Activated gamma-delta T cell (primary cell): ENCODE measurements at places on chromosomes 13 and 19.

GRCh38 chr19:11196406-11197287, 698 bp downstream of the KANK2 start:
- DNase-seq: no peak

- DNase-seq: peak; percentile 60
These were observed at the start of gene ZNF426 for GRCh38 chr19:9538183-9539058. TSS of gene ZNF426 (minus strand) at chr19:9538645. CDS start at chr19:9536232, 2,413 bp downstream.

DNA sequence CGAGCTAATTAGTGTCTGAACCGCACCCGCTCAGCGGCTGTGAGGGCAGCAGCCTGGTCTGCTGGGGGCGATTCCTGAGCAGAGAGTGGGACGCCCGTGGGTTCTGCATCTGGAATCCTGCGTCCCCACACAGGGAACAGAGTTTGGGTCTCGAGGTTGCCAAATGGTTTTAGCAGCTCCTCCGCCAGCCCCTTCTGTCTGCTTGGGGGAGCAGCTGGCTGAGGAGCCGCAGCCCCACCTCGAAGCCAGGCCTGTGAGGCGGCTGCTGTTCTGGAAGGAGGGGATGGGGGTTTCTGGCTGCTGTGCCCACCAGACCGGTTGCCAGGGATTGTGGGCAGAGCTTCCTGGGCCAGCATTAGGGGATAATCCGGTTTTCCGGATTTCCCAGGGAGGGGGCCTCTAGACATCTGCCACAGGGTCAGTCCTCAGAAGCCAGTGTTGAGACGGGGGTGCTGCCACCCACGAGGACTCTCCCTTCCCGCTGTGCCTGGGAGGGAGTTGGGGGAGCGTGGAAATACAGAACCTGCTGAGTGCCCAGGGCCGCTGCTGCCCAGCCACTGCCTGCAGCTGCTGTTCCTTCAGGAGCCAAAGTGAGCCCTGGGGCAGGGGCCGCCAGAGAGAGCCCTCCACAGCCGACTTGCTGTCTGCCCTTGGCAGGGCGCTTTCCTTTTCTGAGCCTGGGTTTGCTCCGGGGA, 2.0 kb downstream of the CDC34 start:
- no peak for DNase-seq

DNA sequence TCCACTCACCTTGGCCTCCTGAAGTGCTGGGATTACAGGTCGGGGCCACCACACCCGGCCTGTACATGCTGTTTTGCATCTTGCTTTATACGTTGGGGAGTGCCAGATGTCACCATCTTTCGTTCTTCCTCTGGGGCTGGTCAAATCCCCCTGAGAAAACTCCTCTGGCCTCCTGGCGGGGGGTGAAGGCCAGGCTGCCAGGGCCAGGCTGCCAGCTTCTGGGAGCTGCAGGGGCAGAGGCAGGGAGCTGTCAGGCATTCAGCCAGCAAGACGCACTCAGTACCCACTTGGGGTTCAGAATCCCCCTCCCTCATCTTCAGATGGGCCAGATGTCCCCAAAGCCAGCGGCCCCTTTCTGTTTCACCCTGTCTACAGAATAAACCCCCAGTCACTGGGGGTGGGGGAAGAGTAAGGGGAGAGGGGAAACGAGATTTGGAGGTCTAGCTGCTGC, 16.1 kb downstream of the ZSWIM9 start:
- no peak for DNase-seq

DNA sequence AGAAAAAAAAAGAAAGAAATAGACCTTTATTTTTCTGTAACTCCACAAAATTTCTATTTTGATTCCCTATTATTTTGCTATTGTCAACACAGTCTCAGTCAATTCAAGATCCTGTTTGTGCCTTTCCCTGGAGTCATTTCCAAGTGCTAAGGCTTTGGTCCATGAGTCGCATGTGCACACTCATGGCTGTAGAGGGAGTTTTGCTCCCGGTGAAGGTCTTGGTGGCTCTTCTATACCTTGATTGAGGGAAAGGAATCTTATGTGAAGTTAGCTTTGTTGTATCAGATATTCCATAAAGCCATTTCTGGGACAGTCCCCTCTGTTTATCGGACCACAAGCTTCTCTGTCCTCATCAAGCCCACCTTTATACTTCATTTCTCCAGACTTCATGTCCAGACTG, 58.7 kb upstream of the ALOX5AP start:
- no peak for DNase-seq

DNA sequence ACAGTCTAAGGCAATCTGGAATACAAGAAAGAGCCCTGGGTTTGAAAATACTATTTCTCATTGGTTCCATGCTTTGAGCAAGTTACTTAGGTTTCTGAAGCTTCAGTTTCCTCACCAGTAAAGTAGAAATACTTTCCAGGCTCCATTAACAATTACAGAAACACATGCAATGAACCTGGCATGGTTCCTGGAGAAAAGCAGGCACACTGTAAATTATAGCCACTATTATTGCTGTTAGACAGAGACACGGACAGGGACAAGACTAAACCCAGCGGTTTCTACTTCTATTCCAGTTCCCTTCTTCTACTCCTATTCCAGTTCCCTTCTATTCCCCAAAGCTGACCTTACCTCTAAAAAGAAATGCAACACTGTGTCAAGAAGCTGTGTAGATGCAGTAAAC, 41.2 kb downstream of the MIPEP start:
- no peak for DNase-seq

GRCh38 chr13:52815330-52815729, 33.1 kb downstream of the PCDH8 start:
- no peak for DNase-seq

DNA sequence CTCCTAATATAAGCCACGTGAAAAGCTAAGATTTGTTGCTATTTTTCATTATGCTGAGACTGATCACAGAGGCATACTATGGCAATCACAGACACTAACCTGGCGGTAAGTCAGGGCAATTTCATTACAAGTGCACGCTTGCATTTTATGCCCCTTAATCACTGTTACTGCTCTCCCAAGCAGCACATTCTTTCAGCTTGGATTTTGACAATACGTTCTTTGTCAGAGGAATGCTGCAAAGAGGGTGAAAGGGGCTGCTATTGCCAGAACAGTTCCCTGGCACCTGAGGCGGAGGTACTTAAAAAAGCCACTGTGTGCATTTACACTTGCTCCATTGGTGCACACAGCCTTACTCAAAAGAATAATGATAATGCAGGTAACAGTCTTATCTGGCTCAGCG, 346.6 kb downstream of the RFC3 start:
- DNase-seq: no peak

- DNase-seq: no peak
These were observed 19.8 kb downstream of the TMEM272 start for GRCh38 chr13:51825165-51825592.

GRCh38 chr13:39189778-39190177, 151.5 kb downstream of the NHLRC3 start:
- DNase-seq: no peak

- DNase-seq: no peak
These were observed 90.9 kb downstream of the TEX29 start for GRCh38 chr13:111411151-111411858.

DNA sequence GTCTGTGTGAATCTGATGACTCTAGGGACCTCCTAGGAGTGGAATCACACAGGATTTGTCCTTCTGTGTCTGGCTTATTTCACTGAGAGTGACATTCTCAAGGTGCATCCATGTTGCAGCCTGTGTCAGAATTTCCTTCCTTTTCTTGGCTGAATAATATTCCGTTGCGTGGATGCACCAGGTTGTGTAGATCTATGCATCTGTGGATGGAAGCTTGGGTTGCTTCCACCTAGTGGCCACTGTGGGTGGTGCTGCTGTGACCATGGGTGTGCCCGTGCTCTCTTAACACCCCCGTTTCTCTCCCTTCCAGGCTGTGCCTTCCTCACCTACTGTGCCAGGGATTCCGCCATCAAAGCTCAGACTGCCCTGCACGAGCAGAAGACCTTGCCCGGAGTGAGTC, 26.2 kb downstream of the CELF5 start:
- DNase-seq: no peak

DNA sequence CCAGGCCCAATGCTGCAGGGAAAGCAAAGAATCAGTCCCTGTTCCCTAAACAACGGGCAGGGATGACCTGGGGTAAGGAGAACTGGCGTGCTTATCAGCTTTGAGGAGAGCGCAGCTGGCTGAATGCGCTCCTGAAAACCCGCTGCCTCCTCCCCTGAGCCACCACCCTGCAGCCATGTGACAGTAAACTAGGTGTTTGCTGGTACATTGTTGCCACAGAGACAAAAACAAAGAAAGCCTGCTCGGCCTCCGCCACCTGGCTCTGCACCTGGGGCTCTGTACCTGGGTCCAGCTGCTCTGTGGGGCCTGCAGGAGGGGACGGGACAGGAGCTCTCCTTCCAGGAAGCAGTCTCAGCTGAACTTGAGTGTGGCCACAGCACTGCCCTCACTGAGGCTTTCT, 21.8 kb downstream of the MCF2L start:
- no peak for DNase-seq

DNA sequence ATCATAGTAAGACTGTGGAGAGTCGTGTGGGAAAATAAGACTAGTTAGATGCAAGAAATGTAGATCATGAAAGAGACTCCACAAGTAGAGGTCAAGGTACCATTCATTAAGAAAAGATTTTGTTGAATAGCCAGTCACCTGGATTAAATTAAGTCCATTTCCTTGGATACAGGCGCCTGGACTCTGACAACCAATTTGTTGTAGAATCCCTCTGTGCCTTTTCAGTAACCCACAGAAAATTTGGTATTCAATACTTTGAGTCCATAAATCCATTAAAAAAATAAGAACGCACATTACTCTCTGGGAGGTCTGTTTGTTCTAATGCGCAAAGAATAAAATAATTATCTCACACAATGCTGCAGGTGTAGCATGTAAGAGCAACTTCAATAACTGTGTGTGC, 469.4 kb downstream of the KLF12 start:
- DNase-seq: no peak

DNA sequence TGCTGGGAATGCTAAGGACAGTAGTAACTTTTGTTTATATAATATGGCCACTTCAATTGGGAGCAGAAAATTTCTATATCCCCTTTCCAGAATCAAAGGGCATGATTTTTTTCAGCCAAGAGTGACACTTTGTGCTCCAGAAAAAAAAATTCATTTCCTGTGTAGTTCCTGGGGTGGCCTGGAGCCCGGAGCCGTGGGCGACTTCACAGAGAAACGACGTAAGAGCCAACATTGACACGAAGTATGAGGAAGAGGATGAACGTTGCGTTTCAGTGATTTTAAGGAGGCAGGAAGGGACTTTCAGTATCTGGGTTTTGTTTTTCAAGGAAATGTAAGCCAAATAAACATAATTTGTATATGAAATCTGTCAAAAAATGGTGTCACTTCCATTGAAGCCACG, 187.6 kb downstream of the STK24 start:
- no peak for DNase-seq

DNA sequence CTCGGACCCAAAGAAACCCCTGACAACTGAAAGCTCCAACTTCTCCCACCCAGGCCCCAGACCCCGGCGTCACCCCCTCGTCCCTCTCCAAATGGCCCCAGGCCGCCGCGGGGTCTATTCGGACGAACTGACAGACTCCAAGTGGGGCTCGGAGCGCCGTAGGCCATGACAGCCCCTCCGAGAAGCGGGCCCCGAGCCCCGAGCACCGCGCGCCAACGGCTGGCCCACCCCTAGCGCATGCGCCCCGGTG, 360 bp downstream of the DDX39A start:
- DNase-seq: no peak

DNA sequence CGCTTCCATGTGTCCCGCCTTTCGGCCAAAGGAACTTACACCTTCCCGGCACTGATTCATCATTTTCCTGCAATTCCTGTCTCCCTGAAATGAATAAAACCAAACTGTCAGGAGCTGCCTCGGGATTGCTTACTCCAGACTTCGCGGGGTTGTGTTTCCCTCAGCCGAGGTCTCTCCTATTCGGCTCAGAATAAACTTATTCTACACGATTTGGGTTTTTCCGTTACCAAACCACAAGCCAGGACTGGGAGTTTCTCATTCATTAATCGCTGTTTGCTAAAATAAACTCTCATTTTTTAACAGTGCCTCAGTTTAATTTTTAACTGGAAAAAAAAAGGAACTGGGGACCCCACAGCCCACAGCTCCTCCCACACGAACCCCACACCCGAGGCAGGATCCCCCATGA, 667 bp downstream of the ZNF878 start:
- no peak for DNase-seq

DNA sequence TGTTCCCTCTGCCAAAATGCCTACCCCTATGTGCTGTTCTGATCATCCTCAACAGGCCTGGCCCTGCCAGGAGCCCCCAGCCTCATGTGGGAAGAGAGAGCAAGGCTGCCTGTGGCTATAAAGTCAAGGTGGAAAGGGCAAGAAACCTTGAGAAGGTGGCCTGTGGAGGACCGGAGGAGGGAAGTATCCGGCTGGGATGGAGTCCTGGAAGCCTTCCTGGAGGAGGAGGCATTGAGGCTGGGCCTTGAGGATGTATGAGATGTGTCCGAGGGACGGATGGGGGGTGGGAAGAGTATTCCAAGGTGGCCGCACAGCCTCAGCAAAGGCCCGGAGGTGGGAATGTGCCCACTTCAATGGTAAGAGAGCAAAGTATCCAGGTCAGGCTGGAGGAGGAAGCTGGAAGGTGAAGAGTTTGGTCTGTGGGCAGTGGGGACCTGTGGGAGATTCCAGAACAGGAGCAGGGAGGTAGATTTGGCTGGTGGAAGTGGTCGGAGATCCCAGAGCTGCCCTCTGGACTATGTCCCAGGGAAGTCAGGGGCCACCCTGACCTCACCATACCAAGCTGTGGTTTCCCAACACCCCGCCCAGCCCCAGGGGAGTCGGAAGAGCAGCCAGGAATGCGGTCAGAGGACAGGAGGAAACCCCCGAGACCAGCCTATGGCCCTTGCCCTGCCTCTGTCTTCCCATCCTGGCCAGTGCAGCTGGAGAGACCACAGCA, 3.0 kb upstream of the PLIN4 start:
- no peak for DNase-seq

GRCh38 chr13:110274687-110275086, 32.3 kb downstream of the COL4A1 start:
- DNase-seq: no peak

DNA sequence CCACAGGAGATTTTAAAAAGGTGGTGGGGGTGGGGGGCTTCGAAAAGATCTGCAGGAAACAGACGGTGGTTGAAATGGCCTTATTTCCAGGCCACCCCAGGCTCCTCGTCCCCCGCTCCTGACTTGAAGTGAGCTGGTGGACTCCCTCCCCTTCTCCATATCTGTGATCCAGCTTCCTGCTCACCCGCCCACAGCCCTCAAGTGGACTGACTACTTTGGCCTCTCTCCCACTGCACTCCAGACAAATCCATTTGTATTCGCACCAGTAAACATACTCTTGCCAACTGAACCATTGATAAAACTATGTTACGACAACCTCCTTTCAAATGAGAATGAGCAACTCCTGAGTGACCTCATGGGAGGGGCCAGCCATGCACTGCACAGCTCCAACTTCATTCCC, 259.5 kb downstream of the COL4A1 start:
- no peak for DNase-seq

DNA sequence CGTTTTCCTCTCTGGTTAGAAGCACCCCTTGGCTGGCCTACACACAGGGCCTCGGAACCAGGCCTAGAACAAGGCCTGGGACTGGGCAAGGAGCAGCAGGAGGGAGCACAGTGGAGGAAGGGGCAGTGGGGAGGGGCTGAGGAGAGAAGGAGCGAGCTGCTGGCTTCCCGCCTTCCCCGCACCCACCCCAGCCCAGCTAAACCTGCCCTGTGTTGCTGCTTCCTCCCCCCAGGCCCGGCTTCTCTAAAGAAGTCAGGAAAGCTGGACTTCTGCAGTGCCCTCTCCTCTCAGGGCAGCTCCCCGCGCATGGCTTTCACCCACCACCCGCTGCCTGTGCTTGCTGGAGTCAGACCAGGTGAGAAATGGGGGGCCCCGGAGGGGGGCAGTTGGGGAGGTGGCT, 24.3 kb downstream of the LYL1 start:
- DNase-seq: no peak
